ENCODE measurements at places on chromosomes 7 and 10.

- no peak for DNase-seq
These were observed 16.7 kb downstream of the ELN start for GRCh38 chr7:74044366-74045350.

DNA sequence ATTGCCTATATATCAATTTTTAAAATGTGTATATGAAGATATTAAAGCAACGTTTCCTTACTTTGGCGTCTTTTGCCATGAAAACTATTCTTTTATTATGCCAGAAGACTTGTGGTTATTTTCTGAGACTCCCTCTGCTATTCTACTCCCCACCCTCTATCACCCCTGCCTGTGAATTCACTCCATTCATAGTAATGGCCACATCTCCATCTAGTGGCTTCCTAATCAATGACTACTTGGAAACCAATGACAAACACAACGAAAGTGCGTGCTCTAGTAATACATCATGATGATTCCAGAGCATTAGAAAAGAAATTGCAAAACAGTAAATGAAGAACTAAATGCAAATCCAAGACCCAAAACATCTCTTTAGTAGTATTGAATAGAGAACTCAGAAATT is 186.7 kb upstream of the HGF start:
- no peak for DNase-seq

- DNase-seq = no peak
These were observed 1.3 kb downstream of the CUTC start for GRCh38 chr10:99733366-99733765.

DNA sequence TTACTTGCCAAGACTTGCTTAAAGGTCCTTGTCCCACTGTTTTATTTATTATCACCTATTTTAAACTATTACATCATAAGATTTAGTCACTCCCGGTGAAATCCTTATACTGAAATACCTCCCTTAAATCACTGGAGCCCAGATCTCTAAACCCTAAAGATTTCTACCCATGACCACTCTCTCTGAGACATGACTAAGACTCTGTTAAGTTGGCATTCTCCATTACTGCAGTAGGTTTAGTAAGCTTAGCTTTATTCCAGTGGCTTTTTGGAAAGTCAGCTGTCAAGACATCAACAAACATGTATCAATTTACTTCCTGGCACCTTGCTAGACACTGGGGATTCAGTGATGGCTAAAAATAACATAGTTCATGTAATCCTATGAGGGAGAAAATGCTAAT is 874.2 kb downstream of the KCNMA1 start:
- DNase-seq = no peak

GRCh38 chr7:27173956-27174873 is at the start of gene HOXA10:
HOXA10 (minus strand) TSS chr7:27174320; CDS start chr7:27174306, 14 bp downstream.
- DNase-seq = no peak

- DNase-seq = no peak
These were observed 403.6 kb downstream of the SEMA3D start for GRCh38 chr7:84783141-84783778.

DNA sequence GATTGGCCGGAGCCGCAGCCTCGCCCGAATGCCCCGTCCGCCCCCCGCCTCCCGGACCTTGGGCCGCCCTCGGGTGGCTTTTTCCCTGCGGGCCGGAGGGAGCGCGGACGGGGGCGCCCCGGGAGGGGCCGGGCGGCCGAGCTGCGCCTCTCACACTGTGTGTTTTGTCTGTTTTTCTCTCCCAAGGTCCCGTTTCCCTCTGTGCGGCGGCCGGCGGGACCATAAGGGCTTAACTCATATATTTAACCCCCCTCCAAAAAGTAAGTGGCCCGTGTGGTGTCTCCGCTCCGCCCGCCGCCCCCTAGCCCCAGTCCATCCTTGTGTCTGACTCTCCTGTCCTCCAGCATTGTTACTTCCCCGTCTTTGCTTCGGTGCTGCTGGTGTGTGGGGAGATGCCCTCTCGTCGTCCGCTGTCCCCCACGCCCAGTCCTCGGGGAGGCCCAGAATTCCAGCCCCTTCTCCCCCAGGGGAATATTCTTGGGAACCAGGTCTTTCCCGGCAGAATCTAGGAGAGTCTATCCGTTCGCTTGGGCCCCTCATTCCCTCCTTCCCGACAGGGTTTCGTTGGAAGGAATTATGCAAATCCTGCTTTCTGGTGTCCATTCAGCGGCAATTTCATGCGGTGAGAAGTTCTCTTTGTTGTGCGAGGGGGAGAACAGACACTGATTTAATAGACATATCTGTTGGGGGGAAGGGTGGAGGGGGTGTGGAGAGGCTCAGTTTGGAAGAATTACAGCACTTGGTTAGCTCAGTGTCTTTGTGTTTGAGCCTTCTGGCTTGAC is 1.3 kb downstream of the LCOR start:
- peak; percentile 12 for DNase-seq

DNA sequence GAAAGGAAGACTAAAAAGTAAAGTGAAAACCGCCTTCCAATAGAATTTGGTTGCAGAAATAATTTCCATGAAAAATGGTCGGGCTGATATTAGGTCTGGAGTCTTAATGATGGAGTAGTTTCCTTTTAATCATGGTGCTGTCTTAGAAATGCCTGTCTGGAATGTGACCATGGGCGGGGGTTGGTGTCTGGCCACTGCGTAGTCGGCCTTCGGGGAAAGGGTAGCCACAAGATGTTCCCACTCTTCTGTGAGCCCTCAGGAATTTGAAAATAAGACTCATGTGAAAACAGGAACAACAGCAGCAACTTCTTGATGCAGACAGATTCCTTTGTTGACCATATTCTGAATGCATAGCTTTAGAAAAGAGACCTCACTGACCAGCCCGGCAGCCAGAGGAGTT is 176.8 kb downstream of the KIAA1217 start:
- no peak for DNase-seq

GRCh38 chr10:122480146-122480833 is 18.9 kb downstream of the HTRA1 start:
- DNase-seq = no peak

DNA sequence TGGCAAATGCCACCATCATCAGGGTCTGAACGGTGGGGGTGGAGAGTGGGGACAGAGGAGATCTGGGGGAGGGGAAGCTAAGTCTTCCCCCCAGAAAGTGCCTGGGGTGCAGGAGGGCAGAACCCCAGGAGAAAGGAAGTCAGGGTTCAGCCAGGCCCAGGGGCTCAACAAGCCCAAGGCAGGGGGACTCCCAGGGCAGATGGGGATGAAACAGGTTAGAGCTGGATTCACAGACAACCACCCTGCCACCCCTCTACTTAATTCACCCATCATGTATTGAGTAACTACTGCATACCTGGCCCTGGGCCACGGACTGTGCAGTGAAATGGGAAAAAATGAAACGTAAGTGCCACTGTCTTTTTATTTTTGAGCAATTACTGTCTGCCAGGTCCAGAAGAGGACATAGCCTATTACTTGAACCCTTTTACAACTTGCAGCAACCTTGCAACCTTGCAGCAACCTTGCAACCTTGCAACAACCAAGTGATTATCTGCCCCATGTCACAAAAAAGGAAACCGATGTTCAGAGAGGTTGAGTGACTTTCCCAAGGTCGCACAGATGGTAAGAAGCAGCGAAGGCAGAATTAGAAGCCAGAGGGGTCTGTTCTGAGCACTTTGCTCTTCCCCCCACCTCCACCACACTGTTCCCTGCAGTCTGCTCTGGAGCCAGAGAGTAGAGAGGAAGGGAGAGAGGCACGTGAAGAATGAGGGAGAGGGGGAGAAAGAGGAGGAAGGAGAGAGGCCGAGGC is 4.8 kb downstream of the ELN start:
- no peak for DNase-seq
